ENCODE measurements at places on chromosomes 6 and 20. TPM values are rescaled to one million over a fixed set of nuclear protein-coding genes. Genes with fewer than 3 reads are reported as not detected.
A peak's percentile ranks its signal among the peaks of the same experiment; 100 is the strongest.

- H3K36me3 ChIP-seq, result no peaks in the 10 kb centered on the region
- DNase-seq, result no peak
Observed at GRCh38 chr6:84667252-84668213, 96.9 kb downstream of the TBX18 start.

DNA sequence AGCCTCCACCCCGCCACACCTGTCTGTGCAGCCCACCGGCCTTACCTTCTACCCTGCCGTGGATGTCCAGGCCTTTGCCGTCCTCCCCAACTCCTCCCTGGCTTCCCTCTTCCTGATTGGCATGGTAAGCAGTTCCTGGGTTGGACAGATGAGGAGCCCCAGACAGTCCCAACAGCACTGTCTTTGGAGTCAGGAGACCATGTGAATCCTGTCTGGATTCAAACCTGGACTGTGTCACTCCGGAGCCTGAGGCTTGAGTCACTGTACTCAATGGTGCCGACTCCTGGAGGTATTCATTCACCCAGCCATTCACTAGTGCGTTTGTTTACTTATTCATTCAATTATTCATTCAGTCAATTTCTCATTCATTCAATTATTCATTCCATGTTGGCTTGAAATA, 20.0 kb upstream of the LBP start:
- no peak overlapping the region for H3K4me3 ChIP-seq
- H3K27ac ChIP-seq, result 0 out of 2 replicates have a peak overlapping the region, but pooled peaks have one; percentile 5
- no peaks in the 10 kb centered on the region for H3K27me3 ChIP-seq
- no peaks in the 10 kb centered on the region for H3K36me3 ChIP-seq
- H3K4me1 ChIP-seq, result 0 out of 2 replicates have a peak, but pooled peaks cover 3% of the 10 kb centered on the region

- H3K27ac ChIP-seq, result no peak overlapping the region
- peak overlapping the region; percentile 90 for H3K4me3 ChIP-seq
- peak; percentile 66 for DNase-seq
- H3K36me3 ChIP-seq, result no peaks in the 10 kb centered on the region
- no peaks in the 10 kb centered on the region for H3K27me3 ChIP-seq
- H3K4me1 ChIP-seq, result peaks cover 7% of the 10 kb centered on the region
Observed at GRCh38 chr6:35687658-35688604, 784 bp downstream of the FKBP5 start.

DNA sequence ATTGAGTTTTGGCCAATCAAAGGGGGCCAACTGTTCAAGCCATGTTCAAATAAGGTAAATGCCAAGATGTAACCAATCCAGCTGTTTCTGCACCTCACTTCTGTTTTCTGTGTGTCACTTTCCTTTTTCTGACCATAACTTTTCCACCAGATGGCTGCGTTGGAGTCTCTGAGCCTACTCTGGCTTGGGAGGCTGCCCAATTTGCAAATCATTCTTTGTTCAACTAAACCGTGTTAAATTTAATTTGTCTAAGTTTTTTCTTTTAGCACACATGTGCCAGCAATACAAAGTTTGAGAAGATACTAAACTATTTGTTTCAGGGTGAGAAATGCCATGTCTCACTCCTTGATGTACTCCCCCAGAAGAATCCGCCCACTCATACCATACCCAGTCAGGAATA, 52.1 kb downstream of the IYD start:
- no peak for DNase-seq
- H3K27me3 ChIP-seq, result no peaks in the 10 kb centered on the region
- H3K4me3 ChIP-seq, result no peak overlapping the region
- H3K4me1 ChIP-seq, result peaks cover 11% of the 10 kb centered on the region
- H3K36me3 ChIP-seq, result no peaks in the 10 kb centered on the region

GRCh38 chr20:25129908-25130307, 48.0 kb upstream of the VSX1 start:
- no peak overlapping the region for H3K4me3 ChIP-seq
- no peaks in the 10 kb centered on the region for H3K27me3 ChIP-seq
- H3K4me1 ChIP-seq, result no peaks in the 10 kb centered on the region
- no peak for DNase-seq
- no peak overlapping the region for H3K27ac ChIP-seq

GRCh38 chr6:133359256-133359655, 118.1 kb downstream of the EYA4 start:
- H3K36me3 ChIP-seq, result no peaks in the 10 kb centered on the region
- H3K27ac ChIP-seq, result no peak overlapping the region
- no peaks in the 10 kb centered on the region for H3K4me1 ChIP-seq

GRCh38 chr20:37392441-37393195, 46.7 kb downstream of the SRC start:
- H3K27ac ChIP-seq, result no peak overlapping the region
- DNase-seq, result peak; percentile 27
- H3K4me3 ChIP-seq, result no peak overlapping the region
- no peaks in the 10 kb centered on the region for H3K27me3 ChIP-seq

GRCh38 chr6:53979468-53980067, 131.7 kb upstream of the MLIP start:
- DNase-seq, result peak; percentile 76
- H3K4me1 ChIP-seq, result peaks cover 24% of the 10 kb centered on the region
- no peak overlapping the region for H3K27ac ChIP-seq
- H3K36me3 ChIP-seq, result no peaks in the 10 kb centered on the region
- H3K4me3 ChIP-seq, result no peak overlapping the region

DNA sequence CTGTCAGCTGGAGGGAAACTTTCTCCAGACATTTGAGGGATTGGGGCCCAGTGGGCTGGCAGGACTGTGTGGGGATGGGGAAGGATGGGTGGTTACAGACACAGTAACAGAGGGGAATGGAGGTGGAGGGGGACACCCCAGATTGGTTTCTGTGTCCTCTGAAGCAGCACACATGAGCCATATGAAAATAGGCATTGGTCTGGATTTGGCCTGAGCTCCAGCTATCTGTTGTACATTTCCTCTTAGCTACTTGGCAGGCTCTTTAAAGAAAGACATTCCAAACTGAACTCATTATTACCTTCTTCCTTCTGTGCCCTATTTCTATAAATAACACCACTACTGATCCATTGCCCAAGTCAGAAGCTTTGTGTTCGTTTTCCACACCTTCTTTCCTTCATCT, 72.0 kb upstream of the PRL start:
- H3K4me3 ChIP-seq, result no peak overlapping the region
- no peaks in the 10 kb centered on the region for H3K36me3 ChIP-seq
- no peak overlapping the region for H3K27ac ChIP-seq
- peaks cover 18% of the 10 kb centered on the region for H3K4me1 ChIP-seq
- no peaks in the 10 kb centered on the region for H3K27me3 ChIP-seq
- no peak for DNase-seq

DNA sequence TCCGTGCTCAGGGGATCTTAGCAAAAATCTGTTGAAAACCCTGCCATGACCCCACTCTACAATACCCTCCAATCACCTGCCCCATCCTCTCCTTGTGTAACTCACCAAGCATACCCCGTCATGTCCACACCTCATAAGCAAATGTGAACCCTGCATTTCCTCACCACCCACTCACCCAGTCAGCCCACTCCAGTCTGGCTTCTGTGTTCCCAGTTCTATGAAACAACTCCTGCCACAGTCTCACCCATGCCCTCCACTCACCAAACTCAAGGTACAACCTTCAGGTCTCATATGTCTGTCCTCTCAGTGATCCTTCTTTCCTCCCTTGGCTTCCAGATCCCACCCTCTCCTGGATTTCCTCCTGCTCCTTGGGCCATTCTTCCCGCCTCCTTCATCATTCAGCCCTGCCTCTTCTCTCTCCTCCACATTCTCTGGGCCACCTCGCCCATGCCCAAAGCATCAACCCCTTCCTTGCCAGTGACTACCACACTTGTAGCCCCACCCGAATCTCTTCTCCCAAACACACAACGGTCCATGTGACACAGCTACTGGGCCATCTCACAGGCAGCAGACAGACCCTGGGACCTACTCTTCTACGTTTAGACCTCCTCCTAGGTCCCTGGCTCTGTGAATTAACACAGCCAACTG, 8.8 kb downstream of the DDRGK1 start:
- no peak overlapping the region for H3K27ac ChIP-seq
- no peaks in the 10 kb centered on the region for H3K27me3 ChIP-seq
- H3K4me3 ChIP-seq, result no peak overlapping the region

GRCh38 chr6:143901885-143902750, 37.8 kb downstream of the ZC2HC1B start:
- H3K4me1 ChIP-seq, result no peaks in the 10 kb centered on the region
- no peaks in the 10 kb centered on the region for H3K36me3 ChIP-seq
- H3K27me3 ChIP-seq, result no peaks in the 10 kb centered on the region
- DNase-seq, result no peak
- no peak overlapping the region for H3K27ac ChIP-seq

DNA sequence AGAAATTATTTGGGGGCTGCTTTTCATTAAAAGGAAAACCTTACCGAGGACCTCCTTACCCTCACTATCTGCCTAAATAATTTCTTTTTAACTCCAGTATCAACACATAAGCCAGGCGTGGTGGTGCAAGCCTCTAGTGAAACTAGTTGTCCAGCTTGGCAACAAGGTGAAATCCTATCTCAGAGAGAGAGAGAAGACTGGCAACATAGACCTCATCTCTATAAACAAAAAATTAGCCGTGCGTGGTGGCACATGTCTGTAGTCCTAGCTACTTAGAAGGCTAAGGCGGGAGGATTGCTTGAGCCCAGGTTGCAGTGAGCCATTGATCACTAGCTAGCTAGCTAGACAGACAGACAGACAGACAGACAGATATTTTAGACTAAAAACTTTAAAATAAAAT, 92.5 kb downstream of the ARMC2 start:
- no peaks in the 10 kb centered on the region for H3K36me3 ChIP-seq
- H3K4me1 ChIP-seq, result peaks cover 4% of the 10 kb centered on the region
- H3K27ac ChIP-seq, result no peak overlapping the region
- H3K4me3 ChIP-seq, result no peak overlapping the region

- H3K27ac ChIP-seq, result peak overlapping the region; percentile 66
- no peak overlapping the region for H3K4me3 ChIP-seq
- H3K4me1 ChIP-seq, result peaks cover 13% of the 10 kb centered on the region
- H3K36me3 ChIP-seq, result peaks cover 15% of the 10 kb centered on the region
- H3K27me3 ChIP-seq, result no peaks in the 10 kb centered on the region
Observed at GRCh38 chr6:45493761-45494160, 116.0 kb upstream of the SUPT3H start.

DNA sequence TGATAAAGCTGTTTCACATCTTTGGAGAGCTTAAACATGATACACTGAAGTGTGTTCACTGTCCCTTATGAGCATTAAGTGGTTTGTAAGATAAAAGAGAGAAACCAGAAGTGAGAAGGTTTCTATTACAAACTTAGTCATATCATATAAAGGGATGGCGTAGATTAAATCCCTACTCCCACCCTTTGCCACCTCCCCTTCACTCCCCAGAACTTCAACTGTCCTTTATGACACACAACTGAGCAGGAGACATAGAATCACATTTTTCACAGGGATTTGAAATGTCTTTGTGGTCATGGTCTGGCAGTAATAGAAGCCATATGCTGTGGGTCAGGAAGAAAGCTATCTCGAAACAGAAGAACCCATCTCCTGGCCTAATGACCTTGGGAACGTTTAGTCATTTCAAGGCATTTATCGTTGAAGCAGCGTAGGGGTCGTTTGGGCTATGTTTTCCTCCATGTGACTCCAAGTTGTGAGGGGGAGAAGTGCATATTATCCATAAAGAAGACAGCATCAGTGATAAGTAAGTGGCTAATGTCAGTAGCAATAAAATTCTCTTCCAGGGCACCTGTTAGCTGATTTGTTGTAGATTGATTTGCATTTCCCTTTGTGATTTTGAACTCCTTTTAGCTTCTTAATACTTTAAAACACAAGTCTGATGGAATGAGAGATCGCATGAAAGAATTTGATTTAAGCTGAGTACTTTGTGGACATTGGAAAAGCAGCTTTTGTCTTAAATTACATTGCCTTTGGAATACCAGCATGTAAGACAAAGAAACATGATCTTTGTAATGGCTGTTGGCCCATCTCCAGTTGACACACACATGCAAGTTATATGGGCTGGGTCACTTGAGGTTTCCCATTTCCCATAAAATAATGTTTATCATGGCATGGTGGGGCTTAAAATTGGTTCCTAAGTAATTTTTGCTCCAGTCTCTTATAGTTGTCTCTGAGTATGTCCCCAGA, 501.5 kb upstream of the FLRT3 start:
- DNase-seq, result peak; percentile 91
- H3K36me3 ChIP-seq, result no peaks in the 10 kb centered on the region
- no peak overlapping the region for H3K4me3 ChIP-seq

- peaks cover 8% of the 10 kb centered on the region for H3K27me3 ChIP-seq
- H3K36me3 ChIP-seq, result no peaks in the 10 kb centered on the region
- H3K4me3 ChIP-seq, result no peak overlapping the region
- H3K4me1 ChIP-seq, result no peaks in the 10 kb centered on the region
Observed at GRCh38 chr6:127717384-127717783, 140.4 kb downstream of the C6orf58 start.

DNA sequence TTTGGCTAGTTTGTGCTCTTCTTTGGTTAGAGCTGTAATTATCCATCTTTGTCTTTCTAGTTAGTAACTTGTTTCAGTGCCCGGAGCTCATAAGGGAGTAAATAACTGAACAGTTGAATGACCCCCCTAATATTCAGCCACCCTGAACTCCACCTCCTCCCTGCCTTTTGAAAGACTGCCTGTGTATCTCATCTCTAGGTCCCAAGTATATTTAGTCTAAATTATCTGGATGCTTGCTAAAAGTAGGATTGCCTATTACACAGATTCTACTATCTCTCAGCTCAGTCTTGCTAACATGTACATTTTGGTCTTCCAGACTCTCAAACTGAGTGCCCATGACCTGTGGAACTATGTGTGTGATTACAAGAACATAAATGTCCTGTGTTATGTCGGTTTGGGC, 145.9 kb downstream of the GJA1 start:
- H3K27ac ChIP-seq, result no peak overlapping the region
- no peaks in the 10 kb centered on the region for H3K27me3 ChIP-seq
- no peak overlapping the region for H3K4me3 ChIP-seq
- H3K4me1 ChIP-seq, result no peaks in the 10 kb centered on the region
- DNase-seq, result no peak

- H3K4me1 ChIP-seq, result no peaks in the 10 kb centered on the region
- H3K27me3 ChIP-seq, result no peaks in the 10 kb centered on the region
- no peaks in the 10 kb centered on the region for H3K36me3 ChIP-seq
- no peak overlapping the region for H3K27ac ChIP-seq
Observed at GRCh38 chr6:129269891-129270290, 387.0 kb downstream of the LAMA2 start.

GRCh38 chr6:82980086-82980485, 85.6 kb downstream of the UBE3D start:
- peak overlapping the region; percentile 73 for H3K27ac ChIP-seq
- no peaks in the 10 kb centered on the region for H3K27me3 ChIP-seq
- no peak overlapping the region for H3K4me3 ChIP-seq
- peak; percentile 69 for DNase-seq
- no peaks in the 10 kb centered on the region for H3K36me3 ChIP-seq
- H3K4me1 ChIP-seq, result peaks cover 35% of the 10 kb centered on the region

GRCh38 chr6:33809594-33809993, 5.8 kb upstream of the MLN start:
- DNase-seq, result no peak
- H3K27me3 ChIP-seq, result peaks cover 65% of the 10 kb centered on the region
- H3K27ac ChIP-seq, result no peak overlapping the region
- no peaks in the 10 kb centered on the region for H3K36me3 ChIP-seq

- H3K27me3 ChIP-seq, result no peaks in the 10 kb centered on the region
- no peak overlapping the region for H3K27ac ChIP-seq
- no peaks in the 10 kb centered on the region for H3K36me3 ChIP-seq
- H3K4me1 ChIP-seq, result no peaks in the 10 kb centered on the region
- no peak for DNase-seq
- no peak overlapping the region for H3K4me3 ChIP-seq
Observed at GRCh38 chr6:147341486-147341885, 137.3 kb downstream of the STXBP5 start.

Gene ZSCAN26
- 10.8 TPM for total RNA-seq

Gene HUS1B
- 4.2 TPM for total RNA-seq

Gene MAFB
- 0.04 TPM for total RNA-seq

Gene HSPA1A
- 324 TPM for total RNA-seq

Gene SLC35F1
- total RNA-seq, result not detected

Gene ZSCAN9
- total RNA-seq, result 10.8 TPM

Gene TRIM15
- total RNA-seq, result not detected

Gene CCDC170
- total RNA-seq, result not detected

Gene TMEM217
- 2.4 TPM for total RNA-seq

Gene KHDRBS2
- not detected for total RNA-seq

Gene ADGRF5
- total RNA-seq, result 0.75 TPM

Gene OR2H1
- total RNA-seq, result not detected

Gene LIN28B
- 0.11 TPM for total RNA-seq

Measured in PC-3 (cell line).